ENCODE measurements at places on chromosomes 5 and 9.
A peak's percentile ranks its signal among the peaks of the same experiment; 100 is the strongest.

GRCh38 chr5:177334781-177335700 lies 16.4 kb downstream of the LMAN2 start:
- H3K36me3 ChIP-seq = peaks cover 77% of the 10 kb centered on the region
- H3K4me3 ChIP-seq = no peak overlapping the region
- no peak for DNase-seq

GRCh38 chr9:23621188-23621587 lies 204.9 kb downstream of the ELAVL2 start:
- H3K36me3 ChIP-seq = no peaks in the 10 kb centered on the region
- no peaks in the 10 kb centered on the region for H3K27me3 ChIP-seq
- H3K27ac ChIP-seq = no peak overlapping the region
- H3K4me1 ChIP-seq = no peaks in the 10 kb centered on the region
- no peak overlapping the region for H3K4me3 ChIP-seq

- H3K27ac ChIP-seq = no peak overlapping the region
- no peak for DNase-seq
- no peak overlapping the region for H3K4me3 ChIP-seq
- H3K4me1 ChIP-seq = no peaks in the 10 kb centered on the region
These were observed 88.8 kb upstream of the PAM start for GRCh38 chr5:102666164-102666946.

DNA sequence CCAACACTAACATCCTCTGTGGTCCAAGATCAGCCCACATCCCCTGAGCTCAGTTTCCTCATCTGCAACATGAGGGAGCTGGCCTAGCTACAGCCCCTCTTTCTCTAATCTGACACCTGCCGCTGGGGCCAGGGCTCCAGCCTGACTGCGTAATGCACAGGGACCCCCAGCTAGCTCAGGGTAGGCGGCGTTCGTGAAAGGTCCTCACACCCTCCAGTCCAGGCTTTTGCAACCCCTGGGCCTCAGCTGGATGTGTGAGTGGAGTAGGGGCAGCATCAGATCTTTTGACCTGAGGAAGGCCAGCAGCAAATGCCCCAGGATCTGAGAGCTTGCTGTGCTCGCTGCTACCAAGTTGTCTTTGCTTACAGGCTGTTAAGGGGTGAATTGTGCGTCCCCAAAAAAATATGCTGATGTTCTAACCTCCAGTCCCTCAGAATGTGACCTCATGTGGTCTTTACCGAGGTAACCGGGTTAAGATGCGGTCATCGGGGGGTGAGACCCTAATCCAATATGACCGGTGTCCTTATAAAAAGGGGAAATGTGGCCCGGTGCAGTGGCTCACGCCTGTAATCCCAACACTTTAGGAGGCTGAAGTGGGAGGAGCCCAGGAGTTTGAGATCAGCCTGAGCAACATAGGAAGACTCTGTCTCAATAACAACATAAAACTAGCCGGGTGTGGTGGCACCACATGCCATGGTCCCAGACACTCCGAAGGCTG lies 47.8 kb downstream of the PLPP7 start:
- H3K27me3 ChIP-seq = peaks cover 17% of the 10 kb centered on the region
- DNase-seq = no peak
- H3K27ac ChIP-seq = no peak overlapping the region
- peaks cover 3% of the 10 kb centered on the region for H3K4me1 ChIP-seq

DNA sequence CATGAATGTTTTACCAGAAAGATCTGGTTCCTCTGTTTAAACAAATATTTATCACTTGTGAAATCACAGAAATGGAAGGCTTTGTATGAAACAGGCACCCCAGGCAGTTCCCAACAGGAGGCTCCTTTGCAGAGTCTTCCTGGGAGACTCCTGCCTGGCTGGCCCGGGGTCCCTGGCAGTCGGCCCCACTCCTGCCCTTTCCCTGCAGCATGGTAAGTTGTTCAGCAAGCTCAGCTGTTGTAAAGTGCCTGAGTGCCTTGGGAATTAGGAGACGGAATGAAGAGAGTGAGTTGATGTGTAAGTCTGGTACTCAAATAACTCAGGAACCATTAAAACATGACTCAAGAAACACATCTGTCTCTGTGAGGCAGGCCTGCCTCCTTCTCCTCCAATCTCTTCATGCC lies 17.5 kb upstream of the LHFPL2 start:
- peaks cover 7% of the 10 kb centered on the region for H3K27me3 ChIP-seq
- no peak overlapping the region for H3K4me3 ChIP-seq
- H3K4me1 ChIP-seq = no peaks in the 10 kb centered on the region
- H3K36me3 ChIP-seq = no peaks in the 10 kb centered on the region
- DNase-seq = no peak

GRCh38 chr5:138229387-138229786 lies 16.3 kb upstream of the CDC23 start:
- H3K4me3 ChIP-seq = no peak overlapping the region
- no peak overlapping the region for H3K27ac ChIP-seq
- peaks cover 14% of the 10 kb centered on the region for H3K27me3 ChIP-seq
- no peaks in the 10 kb centered on the region for H3K36me3 ChIP-seq

GRCh38 chr5:151724360-151724759 lies 34.1 kb downstream of the ATOX1 start:
- DNase-seq = no peak
- H3K36me3 ChIP-seq = peaks cover 8% of the 10 kb centered on the region
- no peaks in the 10 kb centered on the region for H3K27me3 ChIP-seq

GRCh38 chr5:140109018-140109758 lies 4.7 kb upstream of the PURA start:
- peaks cover 4% of the 10 kb centered on the region for H3K36me3 ChIP-seq
- peak overlapping the region; percentile 90 for H3K4me3 ChIP-seq
- no peak for DNase-seq
- H3K27ac ChIP-seq = peak overlapping the region; percentile 99
- H3K27me3 ChIP-seq = peaks cover 25% of the 10 kb centered on the region
- peaks cover 48% of the 10 kb centered on the region for H3K4me1 ChIP-seq

DNA sequence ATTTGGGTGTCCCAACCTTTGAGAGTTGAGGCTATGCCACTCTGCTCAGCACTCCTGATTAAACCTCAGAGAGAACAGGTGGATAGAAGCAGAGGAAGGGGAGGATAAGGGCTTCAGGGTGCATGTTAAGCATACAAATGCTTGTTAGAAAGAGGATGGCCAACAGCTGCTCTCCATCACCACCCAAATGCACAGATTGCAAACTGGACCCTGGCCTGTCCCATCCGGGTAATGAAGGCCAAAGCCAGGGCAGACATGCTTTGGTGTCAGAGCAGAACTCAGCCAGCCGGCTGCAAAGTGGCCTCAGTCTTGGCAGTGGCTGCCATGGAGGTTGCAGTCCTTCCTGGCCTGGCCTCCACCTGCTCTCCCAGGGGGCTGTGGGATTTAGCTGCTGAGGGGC lies 84.3 kb downstream of the SIL1 start:
- no peaks in the 10 kb centered on the region for H3K4me1 ChIP-seq
- no peak for DNase-seq
- H3K36me3 ChIP-seq = peaks cover 4% of the 10 kb centered on the region
- H3K4me3 ChIP-seq = no peak overlapping the region

GRCh38 chr5:142012186-142012785 lies 541 bp downstream of the GNPDA1 start:
- peaks cover 64% of the 10 kb centered on the region for H3K4me1 ChIP-seq
- H3K27ac ChIP-seq = no peak overlapping the region
- peak; percentile 70 for DNase-seq
- peaks cover 21% of the 10 kb centered on the region for H3K36me3 ChIP-seq

DNA sequence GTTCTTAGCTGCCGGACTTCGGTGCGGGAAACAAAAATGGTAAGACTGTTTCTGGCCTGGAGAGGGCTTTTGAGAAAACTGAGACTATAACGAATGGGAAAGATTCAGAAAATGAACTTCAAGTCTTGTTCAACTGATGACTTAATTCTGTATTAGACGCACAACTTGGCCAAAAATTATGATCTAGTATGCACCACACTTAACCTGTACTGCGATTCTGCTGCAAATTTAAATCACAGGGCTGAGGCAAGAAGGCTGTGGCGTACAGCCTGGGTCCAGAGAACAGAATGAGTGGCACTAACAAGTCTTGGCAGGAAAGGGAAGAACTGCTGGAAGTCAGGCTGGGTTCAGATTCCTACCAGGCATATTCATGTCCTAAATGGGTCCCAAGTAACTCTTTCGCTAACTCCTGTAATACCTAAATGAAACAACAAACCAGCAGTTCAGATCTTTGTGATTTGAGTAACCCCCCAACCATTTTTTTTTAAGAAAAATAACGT lies 781 bp upstream of the COL23A1 start:
- H3K27ac ChIP-seq = no peak overlapping the region
- peaks cover 24% of the 10 kb centered on the region for H3K36me3 ChIP-seq
- peaks cover 50% of the 10 kb centered on the region for H3K27me3 ChIP-seq
- peaks cover 6% of the 10 kb centered on the region for H3K4me1 ChIP-seq
- peak overlapping the region; percentile 47 for H3K4me3 ChIP-seq

- peak overlapping the region; percentile 98 for H3K27ac ChIP-seq
- H3K4me1 ChIP-seq = peaks cover 43% of the 10 kb centered on the region
- H3K4me3 ChIP-seq = no peak overlapping the region
- peaks cover 14% of the 10 kb centered on the region for H3K36me3 ChIP-seq
- DNase-seq = no peak
These were observed 25.2 kb upstream of the CEMIP2 start for GRCh38 chr9:71793386-71794105.

GRCh38 chr9:92592537-92592936 lies 56.7 kb upstream of the ECM2 start:
- H3K4me1 ChIP-seq = no peaks in the 10 kb centered on the region
- H3K4me3 ChIP-seq = no peak overlapping the region
- DNase-seq = no peak
- H3K27me3 ChIP-seq = no peaks in the 10 kb centered on the region
- no peak overlapping the region for H3K27ac ChIP-seq

- peaks cover 39% of the 10 kb centered on the region for H3K4me1 ChIP-seq
- DNase-seq = no peak
- H3K27me3 ChIP-seq = no peaks in the 10 kb centered on the region
- peaks cover 10% of the 10 kb centered on the region for H3K36me3 ChIP-seq
- no peak overlapping the region for H3K27ac ChIP-seq
These were observed 10.0 kb upstream of the DOLPP1 start for GRCh38 chr9:129070696-129071525.

- H3K36me3 ChIP-seq = peaks cover 57% of the 10 kb centered on the region
- H3K4me1 ChIP-seq = no peaks in the 10 kb centered on the region
- no peak overlapping the region for H3K4me3 ChIP-seq
- DNase-seq = no peak
- H3K27ac ChIP-seq = no peak overlapping the region
These were observed 62.6 kb downstream of the MTREX start for GRCh38 chr5:55370291-55370925.

GRCh38 chr5:149470942-149471341 lies 80.3 kb downstream of the CSNK1A1 start:
- H3K36me3 ChIP-seq = no peaks in the 10 kb centered on the region
- peaks cover 9% of the 10 kb centered on the region for H3K27me3 ChIP-seq
- H3K4me3 ChIP-seq = no peak overlapping the region
- no peak overlapping the region for H3K27ac ChIP-seq

GRCh38 chr9:4832786-4833579 lies 40.2 kb downstream of the RCL1 start:
- no peaks in the 10 kb centered on the region for H3K27me3 ChIP-seq
- no peak overlapping the region for H3K4me3 ChIP-seq
- peaks cover 42% of the 10 kb centered on the region for H3K36me3 ChIP-seq
- H3K27ac ChIP-seq = peak overlapping the region; percentile 61

GRCh38 chr5:40603378-40603777 lies 76.3 kb upstream of the PTGER4 start:
- no peak overlapping the region for H3K27ac ChIP-seq
- peaks cover 40% of the 10 kb centered on the region for H3K4me1 ChIP-seq
- peaks cover 3% of the 10 kb centered on the region for H3K36me3 ChIP-seq
- no peak for DNase-seq
- H3K27me3 ChIP-seq = no peaks in the 10 kb centered on the region

- no peak overlapping the region for H3K27ac ChIP-seq
- H3K36me3 ChIP-seq = no peaks in the 10 kb centered on the region
- DNase-seq = no peak
- peaks cover 2% of the 10 kb centered on the region for H3K4me1 ChIP-seq
- no peak overlapping the region for H3K4me3 ChIP-seq
These were observed 5.7 kb downstream of the SPARC start for GRCh38 chr5:151680944-151681427.

GRCh38 chr9:3435732-3436131 lies 90.1 kb downstream of the RFX3 start:
- no peak for DNase-seq
- no peaks in the 10 kb centered on the region for H3K36me3 ChIP-seq
- H3K4me1 ChIP-seq = no peaks in the 10 kb centered on the region
- no peaks in the 10 kb centered on the region for H3K27me3 ChIP-seq
- no peak overlapping the region for H3K27ac ChIP-seq

DNA sequence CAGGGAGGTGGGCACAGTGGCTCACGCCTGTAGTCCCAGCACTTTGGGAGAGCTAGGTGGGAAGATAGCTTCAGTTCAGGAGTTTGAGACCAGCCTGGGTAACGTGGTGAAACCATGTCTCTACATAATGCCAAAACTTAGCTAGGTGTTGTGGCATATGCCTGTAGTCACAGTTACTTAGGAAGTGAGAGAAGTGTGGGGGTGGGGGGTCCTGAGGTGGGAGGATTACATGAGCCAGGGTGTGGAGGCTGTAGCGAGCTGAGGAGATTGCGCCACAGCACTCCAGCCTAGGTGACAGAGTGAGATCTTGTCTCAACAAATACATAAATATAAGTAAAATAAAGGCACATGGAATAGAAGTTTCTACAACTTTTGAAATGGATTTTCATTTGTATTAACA lies 23.1 kb downstream of the VCAN start:
- peaks cover 11% of the 10 kb centered on the region for H3K27me3 ChIP-seq
- DNase-seq = no peak
- no peak overlapping the region for H3K4me3 ChIP-seq

GRCh38 chr9:68500457-68501381 lies 40.0 kb downstream of the TMEM252 start:
- H3K27me3 ChIP-seq = peaks cover 13% of the 10 kb centered on the region
- no peak overlapping the region for H3K27ac ChIP-seq
- H3K36me3 ChIP-seq = no peaks in the 10 kb centered on the region
- H3K4me1 ChIP-seq = no peaks in the 10 kb centered on the region

DNA sequence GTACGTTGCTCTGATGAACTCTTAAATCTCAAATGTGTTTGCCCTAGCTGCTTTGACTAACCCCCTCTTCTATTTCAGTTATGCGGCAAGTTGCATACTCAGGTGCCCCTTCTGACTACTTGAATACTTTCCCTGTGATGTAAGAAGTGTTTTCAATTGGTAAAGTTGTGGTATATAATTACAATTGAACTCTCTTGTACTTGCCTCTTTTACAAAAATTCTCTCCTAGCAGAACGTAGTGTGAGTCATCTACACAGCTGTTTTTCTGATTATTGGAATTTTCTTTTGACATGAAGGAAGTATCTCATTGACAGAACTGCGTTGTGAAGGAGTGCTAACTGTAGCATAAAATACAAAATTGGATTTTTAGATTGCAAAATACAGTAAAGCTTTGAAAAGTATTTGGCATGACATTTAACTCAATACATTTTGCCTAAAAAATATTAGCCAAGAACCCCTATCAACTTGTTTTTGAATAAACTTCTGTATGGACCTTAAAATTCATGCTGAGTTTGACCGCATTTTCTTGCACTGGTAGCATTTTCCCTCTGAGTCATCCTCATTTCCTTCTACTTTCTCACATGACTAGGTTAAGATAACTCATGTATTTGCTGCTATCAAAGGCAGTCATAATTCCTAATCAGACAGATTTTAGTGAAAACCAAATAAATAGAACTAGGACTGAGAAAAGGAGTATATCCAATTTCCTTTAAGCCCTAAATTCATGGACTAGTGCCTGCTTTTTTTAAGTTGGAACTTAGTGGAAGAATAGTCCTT lies 6.3 kb downstream of the CRHBP start:
- no peak overlapping the region for H3K4me3 ChIP-seq
- peaks cover 46% of the 10 kb centered on the region for H3K27me3 ChIP-seq
- DNase-seq = no peak
- no peaks in the 10 kb centered on the region for H3K36me3 ChIP-seq
- H3K27ac ChIP-seq = peak overlapping the region; percentile 16

Measured in activated CD4-positive, alpha-beta memory T cell treated with anti-CD3 and anti-CD28 coated beads, Interleukin-2, amount 10 ng/mL, durations not matched to agents 7 days and 5 days (primary cell).